H7 (cell line): ENCODE measurements at places on chromosomes 16 and 17. TPM values are rescaled to one million over a fixed set of nuclear protein-coding genes. Genes with fewer than 3 reads are reported as not detected.

Gene GDPD1
- total RNA-seq, result 3.1 and 4.3 TPM in 2 replicates

Gene IQCK
- 4.4 and 6.4 TPM in 2 replicates for total RNA-seq

Gene SLC16A13
- total RNA-seq, result 0.37 and 0.48 TPM in 2 replicates

Gene OSGIN1
- total RNA-seq, result 1.3 and 1.6 TPM in 2 replicates

Gene CCDC200
- total RNA-seq, result not detected in 2 replicates

Gene ITGB4
- total RNA-seq, result 0.28 and 0.70 TPM in 2 replicates

Gene SPATA22
- 0.10 and 1.3 TPM in 2 replicates for total RNA-seq

Gene CLEC3A
- 0.67 TPM in 1 of 2 replicates, not detected in the other for total RNA-seq

DNA sequence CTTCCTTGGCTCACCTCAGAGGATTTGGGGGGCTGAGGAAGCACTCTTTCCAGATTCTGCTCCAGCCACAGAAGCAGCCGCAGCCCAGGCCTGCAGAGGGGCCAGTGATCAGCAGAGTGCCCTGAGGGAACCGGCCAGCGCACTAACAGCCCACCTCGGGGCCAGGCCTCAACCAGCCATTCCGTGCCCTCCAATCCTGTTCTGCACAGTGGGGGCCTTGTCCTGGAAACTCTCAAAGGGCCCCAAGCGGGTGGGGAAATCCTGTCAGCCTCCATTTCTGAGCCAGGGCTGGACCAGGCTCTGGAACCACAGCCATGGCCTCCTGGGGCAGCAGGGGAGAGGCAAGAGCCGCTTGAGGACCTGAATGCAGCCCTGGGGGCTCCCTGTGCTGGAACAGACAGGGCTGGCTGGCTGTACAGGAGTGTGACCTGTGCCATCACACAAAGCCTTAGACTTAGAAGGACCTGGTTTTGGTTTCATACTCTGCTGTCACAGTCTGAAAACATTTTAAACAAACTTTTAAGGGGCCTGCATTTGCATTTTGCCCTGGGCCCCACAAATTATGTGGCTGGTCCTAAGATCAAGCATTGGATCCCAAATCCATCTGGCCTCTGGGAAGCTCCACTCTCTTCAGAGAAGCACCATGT lies 10.0 kb downstream of the CNGB1 start:
- no peak for DNase-seq

DNA sequence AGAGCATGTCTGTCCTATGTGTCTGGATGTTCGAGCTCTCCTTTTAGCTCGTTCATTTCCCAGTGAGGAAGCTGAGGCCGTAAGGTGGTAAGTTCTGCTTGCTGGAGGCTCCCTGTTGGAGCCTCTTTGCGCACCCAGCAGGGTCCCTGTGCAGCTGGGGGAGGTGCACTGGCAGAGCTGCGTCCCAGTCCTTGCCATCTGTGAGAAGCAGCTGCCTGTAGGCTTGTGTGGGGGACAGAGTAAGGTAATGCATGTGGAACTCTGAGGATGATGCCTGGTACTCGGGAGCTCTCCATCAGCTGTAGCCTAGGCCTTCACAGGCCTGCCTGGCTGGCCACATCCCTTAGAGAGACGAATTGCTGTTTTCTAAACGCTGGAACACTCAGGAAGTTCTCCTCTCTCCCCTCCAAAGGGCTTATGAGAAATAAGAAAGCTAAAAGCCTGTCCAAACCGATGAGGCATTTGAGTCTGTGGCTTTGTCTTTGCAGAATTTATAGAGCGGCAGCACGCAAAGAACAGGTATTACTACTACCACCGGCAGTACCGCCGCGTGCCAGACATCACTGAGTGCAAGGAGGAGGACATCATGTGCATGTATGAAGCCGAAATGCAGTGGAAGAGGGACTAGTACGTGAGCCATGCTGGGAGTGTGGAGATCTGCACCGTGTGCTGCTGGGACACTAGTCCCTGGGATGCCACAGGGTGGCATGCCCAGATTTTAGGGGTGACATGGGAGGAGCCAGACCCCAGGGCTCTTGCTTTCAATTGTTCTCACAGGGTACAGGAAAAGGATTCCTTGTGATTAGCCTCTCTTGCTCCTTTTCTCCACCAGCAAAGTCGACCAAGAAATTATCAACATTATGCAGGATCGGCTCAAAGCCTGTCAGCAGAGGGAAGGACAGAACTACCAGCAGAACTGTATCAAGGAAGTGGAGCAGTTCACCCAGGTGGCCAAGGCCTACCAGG lies 1.6 kb downstream of the NDUFB10 start:
- peak; percentile 72 for DNase-seq

GRCh38 chr16:3193221-3194212 lies 5.5 kb downstream of the OR1F1 start:
- DNase-seq, result peak; percentile 55

DNA sequence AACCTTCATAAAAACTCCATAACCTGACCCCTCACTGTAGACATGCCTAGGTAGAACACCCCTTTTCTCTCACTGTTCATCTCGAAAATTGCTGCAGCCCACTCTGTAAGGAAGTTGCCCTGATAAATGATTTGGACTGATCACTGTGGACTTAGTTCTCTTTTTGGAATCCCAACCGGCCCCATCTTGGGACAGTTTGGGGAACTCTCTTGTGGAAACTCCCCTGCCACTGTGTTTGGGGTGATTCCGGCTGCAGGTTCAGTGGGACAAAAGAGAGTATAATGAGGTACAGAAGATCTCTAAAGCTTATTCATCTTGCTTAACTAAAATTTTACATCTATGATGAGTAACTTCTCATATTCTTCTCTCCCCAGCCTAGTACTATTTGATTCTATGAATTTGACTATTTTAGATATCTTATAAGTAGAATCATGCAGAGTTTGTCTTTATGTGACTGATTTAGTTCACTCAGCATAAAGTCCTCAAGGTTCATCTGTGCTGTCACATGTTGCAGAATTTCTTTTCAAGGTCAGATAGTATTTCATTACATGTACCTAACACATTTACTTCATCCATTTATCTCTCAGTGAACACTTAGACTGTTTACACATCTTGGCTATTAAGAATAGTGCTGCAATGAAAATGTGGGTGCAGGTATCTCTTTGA lies 84.9 kb downstream of the ABCA8 start:
- DNase-seq, result no peak

DNA sequence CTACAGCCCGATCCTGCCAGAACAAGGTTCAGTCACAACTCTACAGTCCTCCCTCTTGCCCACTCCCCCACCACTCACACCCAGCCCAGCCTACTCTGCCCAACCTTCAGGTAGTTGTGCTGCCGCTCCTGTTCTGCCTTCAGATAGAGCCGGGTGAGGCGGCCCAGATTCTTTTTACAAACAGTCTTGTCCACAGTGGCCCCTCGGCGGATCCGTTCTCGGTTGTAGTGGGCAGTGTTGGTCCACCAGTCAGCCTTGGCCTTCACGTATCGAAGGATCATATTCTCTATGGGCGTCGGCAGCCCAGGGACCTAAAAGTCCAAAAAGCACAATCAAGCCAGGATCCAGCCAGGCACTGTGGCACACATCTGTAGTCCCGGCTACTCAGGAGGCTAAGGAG lies 8.3 kb downstream of the PRPF8 start:
- no peak for DNase-seq

- no peak for DNase-seq
These were observed 11.5 kb upstream of the TBX4 start for GRCh38 chr17:61440697-61441096.

DNA sequence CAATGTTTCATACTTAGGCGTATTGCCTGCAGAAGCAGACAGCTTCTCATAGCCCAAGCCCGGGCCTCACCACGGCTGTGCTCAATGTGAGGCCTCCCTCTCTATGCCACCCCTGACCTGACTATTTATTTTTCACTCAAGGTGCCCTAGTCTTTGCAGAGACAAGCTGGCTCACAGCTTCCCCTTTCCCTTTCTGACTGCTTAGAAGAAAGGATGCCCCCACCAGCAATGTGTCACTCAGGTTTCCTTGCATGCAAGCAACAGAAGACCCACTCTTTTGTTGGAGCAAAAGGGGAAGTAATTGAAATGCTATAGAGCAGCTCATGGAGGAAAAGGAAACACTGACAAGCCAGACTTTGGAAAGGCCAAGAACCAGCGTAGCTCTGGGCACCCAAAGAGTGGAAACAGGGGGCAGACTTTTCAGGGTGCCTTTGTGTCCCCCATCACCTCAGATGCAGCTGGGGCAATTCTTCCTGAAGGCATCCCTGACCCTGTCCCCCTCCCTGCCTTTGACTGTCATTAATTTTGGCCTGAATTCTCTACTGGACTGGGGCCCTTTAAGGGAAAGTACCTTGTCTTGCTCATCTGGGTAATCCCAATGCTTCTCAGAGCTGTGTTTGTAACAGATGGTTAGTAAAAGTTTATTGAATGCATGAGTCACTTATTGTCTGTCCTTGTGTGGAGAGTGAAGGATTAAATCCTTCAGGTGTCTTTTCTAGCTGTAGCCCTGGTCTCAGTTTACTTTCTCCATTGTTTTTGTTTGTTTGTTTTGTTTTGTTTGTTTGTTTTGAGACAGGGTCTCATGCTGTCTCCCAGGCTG lies 17.8 kb downstream of the RGS9 start:
- no peak for DNase-seq

DNA sequence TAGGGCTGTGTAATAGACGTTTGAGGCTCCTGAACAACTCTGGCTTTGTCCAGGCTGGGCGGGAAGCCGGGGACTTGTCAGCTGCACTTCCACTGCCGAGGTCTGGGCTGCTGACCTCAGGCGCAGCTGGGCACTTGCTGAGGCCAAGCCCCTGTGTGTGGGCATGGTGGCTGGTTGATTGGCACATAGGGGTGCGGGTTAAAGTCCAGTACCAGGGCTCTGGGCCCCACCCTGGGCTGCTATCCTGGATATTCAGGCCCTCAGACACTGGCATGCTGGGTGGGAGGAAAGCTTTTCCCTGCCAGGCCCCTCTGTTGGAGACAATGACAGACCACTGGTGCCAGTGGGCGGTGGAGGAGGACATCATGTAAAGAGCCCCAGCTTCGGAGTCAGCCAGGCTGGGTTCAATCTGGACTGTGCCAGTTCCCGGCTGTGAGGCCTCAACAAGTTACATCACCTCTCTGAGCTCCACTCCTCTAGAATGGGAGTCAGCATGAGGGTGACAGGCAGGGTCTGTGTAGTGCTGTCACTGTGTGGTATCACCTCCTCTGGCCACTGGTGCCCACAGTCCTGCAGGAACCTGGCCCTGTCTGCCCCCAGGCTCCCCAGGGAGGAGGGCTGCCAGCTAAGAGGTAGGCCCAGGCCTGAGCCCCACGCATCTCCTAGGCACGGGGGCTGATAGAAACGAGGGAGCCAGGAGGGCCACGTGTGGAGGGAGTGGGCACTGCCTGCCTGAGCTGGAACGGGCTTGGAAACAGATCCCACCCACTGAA lies 42.5 kb downstream of the PSME3IP1 start:
- DNase-seq, result peak; percentile 57

- peak; percentile 52 for DNase-seq
These were observed 27.9 kb upstream of the ATP2C2 start for GRCh38 chr16:84340325-84341040.

GRCh38 chr16:71927383-71927782 lies 32.1 kb downstream of the IST1 start:
- no peak for DNase-seq

DNA sequence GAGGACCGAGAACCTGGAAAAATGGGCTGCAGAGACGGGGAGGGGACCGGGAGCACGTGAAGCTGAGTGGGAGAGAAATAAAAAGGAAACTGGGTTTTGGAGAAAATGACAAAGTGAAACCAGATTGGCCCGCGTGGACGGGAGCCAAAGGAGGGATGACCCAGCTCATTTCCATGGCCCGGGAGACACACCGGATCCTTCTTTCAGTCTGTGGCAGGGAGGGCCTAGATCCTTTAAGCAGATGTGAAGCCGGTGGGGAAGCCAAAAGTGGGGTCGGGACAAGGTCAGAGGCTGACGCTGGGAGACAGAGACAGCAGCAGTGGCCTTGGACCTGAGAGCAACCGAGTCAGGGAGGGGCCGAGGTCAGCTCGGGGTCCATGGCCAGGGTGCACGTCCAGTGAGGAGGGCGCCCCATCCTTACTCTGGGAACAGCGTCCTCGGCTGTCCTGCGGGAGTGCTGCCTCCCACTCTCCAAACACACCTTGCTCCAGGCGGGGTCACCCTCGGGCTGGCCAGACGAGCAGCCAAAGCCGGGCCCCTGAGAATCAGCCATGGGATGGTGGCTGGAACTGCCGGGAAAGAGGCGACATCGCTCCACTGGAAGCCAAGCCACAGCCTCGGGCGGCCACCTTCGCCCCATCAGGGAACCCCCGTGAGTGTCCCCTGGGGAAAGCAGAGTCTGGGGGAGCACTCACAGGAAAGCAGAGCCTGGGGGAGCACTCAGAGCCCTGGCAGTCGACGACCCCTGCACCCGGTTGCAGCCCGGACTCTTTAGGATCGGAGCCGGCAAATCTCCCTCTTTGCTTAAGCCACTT lies 17.3 kb downstream of the CA5A start:
- no peak for DNase-seq

DNA sequence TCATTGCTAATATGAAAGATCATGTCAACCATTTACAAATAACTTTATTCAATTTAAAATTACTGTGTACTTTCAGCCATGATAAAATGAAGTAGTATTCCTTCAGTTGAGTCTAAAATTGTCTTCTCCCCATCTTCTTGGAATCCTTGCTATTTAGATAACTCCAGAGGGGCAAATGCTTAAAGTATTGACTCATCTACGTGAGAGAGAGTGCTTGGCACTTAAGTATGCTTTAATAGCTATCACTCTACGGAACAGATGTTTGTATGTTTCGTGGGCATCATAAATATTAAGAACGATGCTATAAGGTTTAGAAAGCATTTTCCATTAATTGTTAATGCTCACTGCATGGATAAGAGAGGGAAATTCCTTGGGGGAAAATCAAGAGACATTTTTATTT lies 69.3 kb upstream of the MED13 start:
- DNase-seq, result no peak

GRCh38 chr16:82199209-82199608 lies 29.2 kb upstream of the MPHOSPH6 start:
- no peak for DNase-seq

DNA sequence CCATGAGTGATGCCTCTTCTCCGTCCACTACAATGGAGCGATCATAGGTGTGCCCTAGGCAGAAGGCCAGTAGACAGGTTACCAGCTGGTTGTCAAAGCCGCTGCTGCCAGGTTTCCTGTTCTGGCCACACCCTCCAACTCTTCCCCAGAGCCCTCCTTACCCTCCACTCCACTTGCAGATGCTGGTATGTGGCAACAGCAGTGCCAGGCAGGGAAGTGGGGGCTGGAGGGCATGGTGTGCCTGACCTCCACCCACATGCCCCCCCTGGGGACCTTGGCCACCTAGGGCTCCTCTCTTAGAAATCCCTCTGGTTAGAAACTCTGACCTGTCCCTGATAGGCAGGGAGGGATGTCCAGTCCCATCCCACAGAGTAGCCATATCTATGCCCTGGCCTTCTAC lies 1.5 kb downstream of the RRAD start:
- peak; percentile 51 for DNase-seq

GRCh38 chr17:77867976-77868713 lies 90.4 kb upstream of the TNRC6C start:
- no peak for DNase-seq

- DNase-seq, result no peak
These were observed 2.4 kb upstream of the VWA3A start for GRCh38 chr16:22089910-22090309.

GRCh38 chr17:54861471-54861983 lies 39.1 kb upstream of the TOM1L1 start:
- DNase-seq, result no peak
